ENCODE measurements at places on chromosomes 2 and 18.
A peak's percentile ranks its signal among the peaks of the same experiment; 100 is the strongest.

GRCh38 chr18:34221971-34222306, 2.8 kb downstream of the NOL4 start:
- no peak for DNase-seq

GRCh38 chr2:58720770-58721697, 479.9 kb upstream of the FANCL start:
- DNase-seq = no peak

DNA sequence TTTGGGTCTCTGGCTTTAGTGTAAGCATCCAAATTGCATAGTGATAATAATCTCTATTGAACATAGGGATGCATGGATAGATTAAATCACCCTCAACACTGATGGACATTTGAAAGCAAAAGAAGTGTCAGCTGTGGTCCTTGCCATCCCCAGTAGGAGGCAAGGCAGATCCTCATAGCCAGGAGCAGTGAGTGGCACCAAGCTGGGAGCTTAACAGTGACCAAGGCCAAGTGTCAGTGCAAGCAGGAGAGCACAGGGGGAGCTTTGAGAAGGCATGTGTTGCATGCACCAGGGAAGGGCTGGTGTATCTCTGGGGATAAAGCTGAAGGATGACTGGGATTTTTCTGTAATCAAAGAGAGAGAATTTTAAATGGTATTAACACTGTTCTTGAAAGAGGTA, 14.7 kb downstream of the SLC14A1 start:
- DNase-seq = peak; percentile 13

DNA sequence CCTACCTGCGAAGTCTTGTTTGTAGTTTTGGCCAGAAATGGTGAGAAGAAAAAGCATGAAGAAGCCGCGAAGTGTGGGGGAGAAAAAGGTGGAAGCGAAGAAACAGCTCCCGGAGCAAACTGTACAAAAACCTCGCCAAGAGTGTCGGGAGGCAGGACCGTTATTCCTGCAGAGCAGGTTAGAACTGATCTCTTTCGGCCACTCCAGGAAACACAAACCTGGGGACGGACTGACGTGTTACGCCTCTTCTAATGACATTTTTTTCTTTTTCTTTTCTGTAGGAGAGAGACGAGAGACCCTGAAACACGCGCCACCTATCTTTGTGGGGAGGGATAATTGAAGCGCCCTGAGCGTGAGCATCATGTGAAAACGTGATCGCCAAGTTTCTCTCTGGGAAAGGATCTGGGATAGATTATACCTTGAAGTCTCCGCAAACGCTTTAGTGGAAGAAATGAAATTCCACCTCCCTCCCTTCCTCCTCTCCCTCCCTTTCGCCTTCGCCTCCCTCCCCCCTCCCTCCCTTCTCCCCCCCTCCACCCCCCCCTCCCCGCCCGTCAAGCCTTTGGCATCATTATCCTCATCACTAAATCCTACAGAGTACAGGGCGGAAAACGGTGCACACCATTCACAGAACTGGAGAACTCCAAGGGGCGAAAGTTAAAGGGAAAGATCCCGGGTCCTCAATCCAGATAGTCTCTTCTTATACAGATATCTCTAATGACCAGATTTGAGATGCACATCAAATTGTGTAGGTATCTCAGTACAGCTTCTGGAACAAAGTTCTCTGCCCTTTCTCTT, at the start of gene ZEB2:
Gene ZEB2, minus strand, starts transcription at position 186 of the 798 bp plus-strand sequence. CDS start 2,769 bp downstream, outside the sequence.
- DNase-seq = peak; percentile 87

- no peak for DNase-seq
Measured at GRCh38 chr2:100812116-100812515, 7.8 kb upstream of the NPAS2 start.

- DNase-seq = no peak
Measured at GRCh38 chr2:37149626-37150322, 7.0 kb downstream of the EIF2AK2 start.

- peak; percentile 14 for DNase-seq
Measured at GRCh38 chr18:11149441-11150270, at the start of gene PIEZO2. Gene PIEZO2 (minus strand): TSS chr18:11149569. CDS start chr18:11148588, 981 bp downstream.

DNA sequence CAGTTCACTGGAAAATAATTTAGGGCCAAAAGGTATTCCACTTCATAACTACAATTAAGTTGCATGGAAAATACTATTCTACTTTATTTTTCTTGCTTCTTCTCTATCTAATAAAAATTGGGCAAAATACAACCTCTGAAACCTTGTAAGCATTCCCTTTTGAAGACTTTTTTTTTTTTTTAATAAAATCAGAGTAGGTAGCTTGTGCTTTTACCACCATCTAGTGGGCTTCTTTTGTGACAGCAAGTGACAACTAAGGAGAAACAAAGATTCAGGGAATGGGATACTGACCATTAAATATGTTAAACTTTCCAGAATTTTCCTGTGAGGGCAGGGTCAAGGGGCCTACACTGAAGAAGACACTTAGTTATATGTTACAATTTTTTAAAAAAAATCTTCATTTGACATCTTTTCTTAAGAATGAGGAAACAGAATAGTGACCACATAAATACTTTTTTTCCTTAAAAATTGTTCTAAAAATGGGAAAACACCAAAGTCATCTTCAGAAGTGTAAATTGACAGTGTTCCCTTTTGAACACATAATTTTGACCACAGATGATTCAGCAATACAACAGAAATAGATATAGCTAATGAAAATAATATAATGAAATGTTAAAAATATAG, 1183.2 kb upstream of the ACVR2A start:
- peak; percentile 70 for DNase-seq

DNA sequence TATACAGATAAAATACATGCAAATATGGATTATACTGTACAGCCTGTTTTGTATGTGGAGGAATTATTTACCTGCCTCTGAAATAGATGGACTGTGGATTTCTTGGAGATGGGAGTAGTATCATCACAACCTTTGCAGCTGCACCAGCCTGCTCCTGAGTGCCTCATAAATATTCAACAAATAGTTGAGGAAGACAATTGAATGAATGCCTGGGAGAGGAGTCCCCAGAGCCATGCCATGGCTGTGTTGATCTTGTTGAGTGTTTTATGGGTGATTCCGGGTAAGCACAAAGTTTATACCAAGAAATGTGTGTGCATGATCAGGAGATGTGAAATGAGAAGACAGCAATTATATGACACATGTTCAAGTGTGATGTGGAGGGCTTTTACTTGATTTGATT, 225.0 kb downstream of the FHOD3 start:
- no peak for DNase-seq

DNA sequence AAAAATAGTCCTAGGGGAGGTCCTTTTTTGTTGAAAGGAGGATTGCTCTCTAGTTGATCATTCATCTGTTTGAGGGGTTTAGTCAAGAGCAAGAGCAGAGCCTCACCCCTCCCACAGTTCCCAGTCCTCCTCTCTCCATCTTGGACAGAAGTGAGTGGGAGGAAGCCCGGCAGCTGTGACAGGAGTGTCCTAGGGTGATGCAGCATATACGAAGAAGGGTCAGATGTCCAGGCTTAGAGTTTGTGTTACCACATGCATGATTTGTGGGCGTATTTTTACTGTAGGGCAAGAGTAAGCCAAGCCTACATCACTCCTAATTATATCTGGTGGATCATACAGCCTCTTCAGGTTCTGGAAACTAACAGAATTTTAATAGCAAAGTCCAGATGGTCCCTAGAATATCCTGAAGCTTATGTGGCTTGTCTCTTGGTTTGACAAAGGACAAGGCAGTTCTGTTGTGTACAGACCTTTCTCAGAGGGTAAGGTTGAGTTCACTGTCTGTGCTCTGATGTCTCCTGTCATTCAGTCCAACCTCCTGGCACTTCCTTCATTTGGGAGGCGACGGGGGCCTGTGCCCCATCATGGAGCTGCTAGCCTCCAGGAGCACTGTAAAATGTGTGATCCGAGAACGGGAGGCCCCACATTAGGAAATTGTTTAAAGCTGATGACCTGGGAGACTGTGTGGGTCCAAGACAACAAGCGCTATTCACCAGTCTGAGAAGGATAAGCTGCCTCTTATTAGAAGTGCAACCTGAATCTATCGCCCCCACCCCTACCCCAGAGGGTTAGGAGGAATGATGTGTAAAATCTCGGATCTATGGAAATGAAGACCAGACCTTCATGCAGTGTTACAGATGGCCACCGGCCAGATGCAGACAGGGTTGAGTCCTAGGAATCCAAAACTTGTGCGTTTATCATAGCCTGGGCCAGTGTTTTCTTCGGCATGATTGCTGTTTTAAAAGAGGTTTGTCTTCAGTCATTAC, 6.9 kb downstream of the CEP68 start:
- DNase-seq = no peak

DNA sequence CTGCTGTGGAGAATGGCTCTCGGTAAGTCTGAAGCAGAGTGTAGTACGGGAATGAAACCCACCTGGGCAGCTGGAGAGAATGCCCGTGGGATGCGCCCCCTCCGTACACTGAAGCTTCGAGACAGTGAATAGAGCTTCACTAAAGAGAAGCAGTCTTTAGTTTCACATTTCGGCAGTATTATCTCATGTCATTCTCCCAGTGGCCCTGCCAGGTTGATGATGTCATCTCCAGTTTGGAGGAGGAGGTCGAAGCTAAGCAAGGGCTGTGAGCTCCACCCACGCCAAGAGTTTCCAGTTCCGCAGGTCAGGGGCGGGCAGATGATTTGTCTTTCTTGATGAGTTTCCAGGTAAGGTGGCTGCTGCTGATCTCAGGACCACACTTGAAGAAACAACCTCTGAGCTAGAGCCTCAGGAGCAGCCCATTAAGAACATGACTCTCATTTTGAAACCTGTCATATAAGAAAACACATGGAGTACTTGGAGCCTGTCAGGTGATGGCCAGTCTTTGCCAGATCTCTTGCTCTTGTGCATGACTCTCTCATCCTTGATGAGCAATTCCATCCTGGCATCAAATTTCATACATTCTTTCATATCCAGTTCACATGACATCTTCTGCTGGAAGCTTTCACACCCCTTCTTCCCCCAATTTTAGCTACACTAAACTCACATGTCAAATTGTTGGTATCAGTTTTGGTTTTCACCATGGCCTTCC, 475.0 kb downstream of the RNF144A start:
- no peak for DNase-seq
